ENCODE measurements at places on chromosomes 4 and X.

DNA sequence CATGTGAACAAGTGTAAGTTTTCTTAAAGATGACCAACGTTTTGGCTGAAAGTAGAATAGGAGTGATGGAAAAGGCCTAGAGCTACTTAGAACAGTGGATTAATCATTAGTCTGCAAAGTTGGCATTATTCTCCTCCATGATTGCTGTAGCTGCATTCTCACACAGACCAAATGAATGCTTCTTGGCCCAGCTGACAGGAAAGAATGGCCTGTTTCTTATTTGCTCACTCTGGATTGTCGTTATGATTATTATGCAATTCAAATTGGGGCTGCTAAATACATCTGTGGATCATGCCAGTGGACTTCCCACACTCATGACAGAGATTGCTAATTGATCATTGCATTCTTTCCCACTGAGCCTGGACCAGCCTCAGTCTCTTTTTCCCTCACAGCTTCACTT lies 285.0 kb downstream of the STIM2 start:
- DNase-seq: no peak

DNA sequence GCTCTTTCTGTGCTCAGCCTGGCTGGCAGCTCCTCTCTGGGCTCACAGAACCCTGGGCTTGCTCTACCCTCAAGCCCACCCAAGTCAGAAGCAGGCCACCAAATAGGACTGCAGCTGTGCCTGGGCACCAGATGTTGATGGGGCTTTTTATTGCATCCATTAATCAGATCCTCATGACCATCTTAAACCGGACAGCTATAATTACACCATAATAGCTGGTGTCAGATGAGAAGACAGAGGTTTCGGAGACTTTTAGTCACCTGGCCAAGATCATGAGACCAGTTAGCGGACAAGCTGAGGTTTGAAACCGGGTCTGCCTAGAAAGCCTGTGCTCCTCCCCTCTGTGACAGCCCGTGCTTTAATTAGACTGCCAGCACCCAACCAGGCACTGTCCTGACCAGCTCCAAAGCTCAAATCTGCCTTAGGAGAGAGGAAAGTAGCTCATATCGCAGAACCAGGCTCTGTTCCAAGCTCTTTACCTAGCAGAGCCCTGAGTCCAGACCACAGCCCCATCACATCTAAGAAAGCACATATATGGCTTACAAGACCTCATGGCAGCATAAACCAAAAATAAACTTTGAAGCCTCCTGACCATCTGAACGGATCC lies 88.9 kb downstream of the JAKMIP1 start:
- no peak for DNase-seq

GRCh38 chr4:114512595-114513295 lies 85.9 kb upstream of the UGT8 start:
- no peak for DNase-seq

DNA sequence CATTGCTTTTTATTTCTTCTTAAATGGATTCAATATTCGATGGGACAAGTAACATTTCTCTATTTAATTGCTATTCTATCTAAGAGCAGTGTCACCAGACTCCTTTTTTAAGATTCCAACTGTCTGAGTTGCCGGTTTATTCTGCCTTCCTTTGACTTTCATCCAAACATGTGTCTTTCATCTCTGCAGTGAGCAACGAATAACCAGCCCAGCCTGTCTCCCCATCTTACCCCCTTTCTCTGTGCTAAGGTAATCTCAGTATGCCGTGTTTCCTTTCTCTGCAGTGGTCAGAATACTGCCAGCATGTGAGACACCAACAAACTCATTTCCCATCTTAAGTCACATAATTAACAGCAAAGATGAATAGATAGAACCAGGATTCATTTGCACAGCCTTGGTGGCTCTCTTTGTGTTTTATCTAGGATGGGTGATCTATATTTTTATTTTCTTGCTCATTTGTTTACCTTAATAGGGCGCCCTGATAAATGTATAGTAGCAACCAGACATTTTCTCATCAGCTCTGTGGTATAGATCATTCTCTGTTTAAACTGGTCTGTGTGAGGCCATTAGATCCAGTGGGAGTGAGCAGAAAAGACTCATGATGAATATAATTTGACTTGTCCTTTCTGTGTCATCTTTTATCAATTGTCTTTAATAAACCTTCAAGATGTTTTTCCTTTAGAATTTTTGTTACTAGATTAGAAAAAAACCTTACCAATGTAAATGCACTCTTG lies 394.8 kb upstream of the IGFBP7 start:
- no peak for DNase-seq

DNA sequence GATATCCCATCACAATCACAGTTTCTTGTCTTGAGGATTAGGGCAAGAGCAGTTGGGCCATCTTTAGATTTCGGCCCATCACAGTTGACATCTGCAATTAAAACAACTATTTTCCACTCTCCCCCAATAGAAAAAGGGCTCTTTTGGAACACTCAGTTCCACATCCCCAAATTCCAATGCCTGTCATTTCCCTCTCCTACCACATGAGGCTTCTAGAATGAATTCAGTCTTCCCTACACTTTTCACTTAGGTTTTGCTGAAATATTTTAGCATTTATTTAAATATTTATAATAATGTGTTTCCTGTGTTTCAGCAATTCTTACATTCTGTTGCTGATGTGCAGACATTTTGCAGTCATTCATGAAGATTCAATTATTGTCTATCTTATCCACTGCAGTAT lies 118.4 kb downstream of the COX18 start:
- no peak for DNase-seq

- DNase-seq: no peak
Observed at GRCh38 chr4:41455206-41455605, 82.8 kb upstream of the LIMCH1 start.

DNA sequence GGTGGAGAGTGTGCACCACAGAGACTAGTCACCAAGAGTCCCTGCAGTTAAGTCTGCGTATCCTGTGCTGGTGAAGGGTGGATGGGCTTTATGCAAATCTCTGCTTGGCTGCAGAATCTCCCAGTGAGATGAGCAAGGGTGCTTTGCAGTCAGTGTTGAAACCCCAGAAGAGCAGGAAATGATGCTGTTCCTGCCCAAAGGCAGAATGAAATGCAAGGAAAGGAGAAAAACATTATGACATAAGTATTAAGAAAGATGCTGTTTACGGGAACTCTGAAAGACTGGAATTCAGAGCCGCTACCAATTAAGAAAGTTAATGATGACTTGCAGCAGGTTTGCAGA lies 25.4 kb upstream of the ACSL1 start:
- no peak for DNase-seq

Measured in stimulated activated CD4-positive, alpha-beta T cell treated with anti-CD3 and anti-CD28 coated beads, Interleukin-2, amount 100 ng/mL, for 24 hours (primary cell).